Stimulated activated CD8-positive, alpha-beta memory T cell treated with anti-CD3 and anti-CD28 coated beads, Interleukin-7, amount 100 ng/mL, for 1 hour (primary cell): ENCODE measurements at places on chromosomes 6 and 20.

DNA sequence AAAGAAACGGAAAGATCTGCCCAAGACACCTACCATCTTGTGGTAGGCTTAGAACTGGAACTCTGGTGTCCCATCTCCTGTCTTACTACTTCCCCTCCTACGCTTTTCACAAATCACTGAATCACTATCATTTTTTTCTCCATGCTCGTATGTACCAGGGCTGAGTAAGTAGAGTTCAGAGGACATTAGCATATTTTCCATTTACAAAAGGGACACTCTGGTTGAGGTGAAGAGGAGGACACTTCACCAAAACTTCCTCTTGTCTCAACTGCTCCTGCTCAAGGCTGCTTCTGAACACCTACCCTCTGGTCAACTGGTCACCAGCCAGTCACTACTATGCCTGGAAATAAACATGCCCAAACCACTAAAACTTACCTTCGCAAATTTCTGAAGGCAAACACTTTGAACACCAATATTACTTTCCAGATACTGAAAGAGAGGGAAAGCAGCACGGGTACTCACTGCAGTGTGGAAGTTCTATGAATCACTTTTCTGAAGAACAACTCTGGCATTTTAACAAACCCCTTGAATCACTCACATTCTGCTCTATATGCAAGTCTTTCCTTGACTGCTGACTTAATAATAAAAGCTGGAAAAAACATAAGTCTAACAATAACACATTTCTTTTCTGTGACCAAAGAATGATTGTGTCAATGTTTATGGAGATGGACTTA is 123.3 kb downstream of the INSM1 start:
- DNase-seq: no peak

DNA sequence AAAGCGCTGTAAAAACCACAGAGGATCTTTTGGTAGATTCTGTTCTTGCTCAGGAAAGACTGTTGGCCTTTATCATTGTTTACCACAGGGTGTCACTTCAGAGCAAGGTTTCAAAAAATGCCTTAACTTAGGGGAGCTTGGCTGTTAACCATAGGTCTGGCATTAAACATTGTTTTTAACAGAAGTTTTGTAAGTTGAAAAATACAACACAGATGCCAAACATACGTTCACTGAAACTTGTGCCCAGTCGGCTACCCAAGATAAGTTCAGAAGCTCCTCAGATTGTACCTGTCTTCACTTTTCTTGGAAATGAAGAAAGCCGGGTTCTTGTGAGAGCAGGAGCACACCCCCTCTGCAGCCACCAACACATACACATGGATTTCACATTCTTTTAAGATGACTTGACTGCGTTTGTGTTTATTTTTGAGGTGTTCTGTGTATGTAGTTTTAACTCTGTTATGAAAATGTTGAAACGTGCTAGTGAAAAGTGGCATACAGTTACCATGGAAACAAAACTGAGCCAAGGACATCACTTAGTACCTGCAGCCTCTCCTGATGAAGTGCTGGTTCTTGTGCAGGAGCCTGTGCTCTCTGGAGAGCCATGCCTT is 64.9 kb downstream of the SYCP2L start:
- no peak for DNase-seq

GRCh38 chr20:40957265-40957760 is 71.3 kb upstream of the TOP1 start:
- no peak for DNase-seq

DNA sequence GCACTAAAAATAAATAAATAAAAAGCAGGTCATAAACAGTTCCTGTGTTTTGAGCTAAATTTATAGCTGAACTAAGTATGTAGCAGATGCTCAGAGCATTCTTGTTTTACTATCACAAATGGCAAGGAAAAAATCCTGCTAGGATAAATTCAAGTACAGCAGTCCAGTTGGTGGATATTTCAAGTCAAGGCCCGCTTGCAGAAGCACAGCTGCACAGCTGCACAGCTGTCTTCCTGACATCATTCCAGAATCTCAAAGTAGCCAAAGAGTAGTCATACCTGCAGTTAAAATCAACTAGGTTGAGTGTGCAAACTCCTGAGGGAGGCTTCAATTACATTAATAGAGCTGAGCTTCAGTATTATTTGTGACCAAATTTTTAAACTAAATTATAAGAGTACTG is 297.7 kb upstream of the MANEA start:
- DNase-seq: no peak

DNA sequence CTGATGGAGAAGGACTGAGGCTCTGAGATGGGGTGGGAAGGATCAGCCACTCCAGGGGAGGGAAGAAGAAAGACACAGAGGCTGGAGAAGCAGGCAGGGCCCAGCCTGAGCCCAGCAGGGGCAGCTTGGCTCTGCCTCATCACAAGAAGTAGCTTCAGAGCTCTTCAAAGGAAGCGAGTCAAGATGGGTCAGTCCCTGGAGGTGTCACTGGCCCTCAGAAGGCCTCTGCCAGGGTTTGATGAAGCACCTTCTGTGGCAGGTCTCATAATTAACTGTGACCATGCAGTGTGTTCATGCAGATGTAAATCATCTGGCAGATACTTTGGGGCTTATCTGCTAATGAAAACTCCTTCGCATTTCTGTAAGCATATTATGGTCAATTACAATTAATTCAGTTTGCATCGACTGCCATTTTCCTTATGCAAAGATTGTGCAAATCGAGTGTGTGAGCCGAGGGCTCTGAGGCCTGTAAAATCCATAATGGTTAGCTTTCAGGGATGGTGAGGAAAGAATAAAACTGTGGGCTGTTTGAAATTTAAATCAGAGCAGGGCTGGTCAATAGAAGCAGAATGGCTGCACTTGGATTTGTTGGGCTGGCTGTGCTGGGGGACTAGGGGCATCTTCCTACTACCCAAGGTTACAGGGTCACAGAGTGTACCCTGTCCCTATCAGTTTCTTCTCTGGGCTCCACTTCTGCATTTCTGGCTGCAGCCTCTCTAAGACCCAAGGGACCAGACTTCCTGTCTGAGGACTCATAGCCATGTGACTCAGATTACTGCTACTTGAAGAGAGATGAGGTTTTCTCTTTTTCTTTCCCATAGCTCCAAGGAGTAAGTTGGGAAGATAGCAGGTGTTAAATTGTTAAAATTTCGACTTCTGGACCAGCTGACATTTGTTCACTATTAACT is 376.6 kb downstream of the DHX35 start:
- DNase-seq: no peak

- DNase-seq: peak; percentile 31
These were observed at the start of gene ZBTB2 for GRCh38 chr6:151391471-151392413. Gene ZBTB2 (minus strand): TSS chr6:151391559. CDS start chr6:151373637, 17,922 bp downstream.

DNA sequence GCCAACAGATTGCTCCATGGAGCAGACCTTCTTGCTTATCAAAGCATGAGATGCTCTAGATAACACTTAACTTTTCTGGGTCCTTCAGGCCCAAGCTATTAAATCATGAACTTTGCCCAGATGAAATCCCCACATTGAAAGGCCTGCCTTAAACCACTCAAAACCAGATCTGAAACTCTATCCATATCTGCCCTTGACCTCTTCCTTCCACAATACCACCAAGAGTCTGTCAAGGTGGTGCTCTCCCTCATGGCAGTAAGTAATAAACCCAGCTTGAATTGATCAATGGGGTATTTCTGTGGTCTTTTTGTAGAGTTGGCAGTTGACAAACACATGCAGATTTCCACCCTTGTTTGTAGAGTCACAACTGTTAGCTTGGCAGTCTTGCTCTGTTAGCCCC is 135.5 kb downstream of the ISM1 start:
- no peak for DNase-seq

DNA sequence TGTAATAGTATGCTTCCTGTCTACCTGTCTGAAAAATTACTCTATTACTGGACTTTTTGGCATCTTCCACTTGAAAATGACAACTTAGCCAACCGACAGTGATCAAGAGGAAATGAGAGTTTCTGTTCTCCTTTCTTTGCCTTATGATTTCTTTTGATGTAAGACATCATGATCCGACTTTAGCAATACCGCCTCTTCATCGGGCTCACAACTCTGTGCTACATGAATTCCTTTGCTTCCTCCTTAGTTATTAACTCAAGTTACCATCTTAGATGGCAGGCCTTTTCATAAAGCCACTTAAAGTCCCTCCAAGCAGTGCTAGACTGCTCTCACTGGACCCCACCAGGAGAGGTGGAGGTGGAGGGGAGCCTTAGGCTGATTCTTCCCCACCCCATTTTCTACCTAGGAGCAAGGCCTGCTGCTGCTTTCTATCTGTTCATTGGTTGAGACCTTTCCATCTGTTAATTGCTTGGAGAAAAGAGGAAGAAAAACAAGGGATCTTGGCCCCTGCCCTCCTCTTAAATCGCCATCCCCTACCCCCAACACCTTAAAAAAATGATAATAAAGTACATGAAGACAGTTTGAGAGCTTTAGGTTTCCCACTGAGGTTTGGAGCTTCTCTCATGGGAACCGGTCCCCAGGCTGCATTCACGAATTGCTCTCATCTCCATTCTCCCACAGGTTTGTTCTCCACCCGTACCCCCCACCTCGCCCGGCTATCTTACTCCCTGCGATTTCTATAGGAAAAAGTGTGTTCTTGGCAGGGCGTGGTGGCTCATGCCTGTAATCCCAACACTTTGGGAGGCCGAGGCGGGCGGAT is 21.6 kb upstream of the MCM3 start:
- DNase-seq: no peak

- no peak for DNase-seq
These were observed 4.9 kb downstream of the LAMA4 start for GRCh38 chr6:112249489-112249888.

- DNase-seq: no peak
These were observed at the start of gene SMPDL3A for GRCh38 chr6:122789182-122790027. Gene SMPDL3A (plus strand): TSS chr6:122789258. CDS start chr6:122789347, 89 bp downstream.

- DNase-seq: no peak
These were observed 3.1 kb downstream of the PXDC1 start for GRCh38 chr6:3748208-3749066.

- no peak for DNase-seq
These were observed 42.2 kb downstream of the MAFB start for GRCh38 chr20:40646813-40647212.

- no peak for DNase-seq
These were observed 157.9 kb downstream of the KIF16B start for GRCh38 chr20:16415071-16416053.

GRCh38 chr20:60117065-60117464 is 158.8 kb downstream of the CDH26 start:
- DNase-seq: no peak

GRCh38 chr6:116513224-116513875 is 1.9 kb downstream of the CALHM5 start:
- no peak for DNase-seq
